Neural crest cell (in vitro differentiated cells): ENCODE measurements at places on chromosomes 11 and 22. TPM values are rescaled to one million over a fixed set of nuclear protein-coding genes. Genes with fewer than 3 reads are reported as not detected.

- no peaks in the 10 kb centered on the region for H3K27me3 ChIP-seq
- H3K4me3 ChIP-seq, result no peak overlapping the region
- no peak for DNase-seq
- H3K36me3 ChIP-seq, result no peaks in the 10 kb centered on the region
Measured at GRCh38 chr11:108866781-108867180, 201.9 kb downstream of the DDX10 start.

DNA sequence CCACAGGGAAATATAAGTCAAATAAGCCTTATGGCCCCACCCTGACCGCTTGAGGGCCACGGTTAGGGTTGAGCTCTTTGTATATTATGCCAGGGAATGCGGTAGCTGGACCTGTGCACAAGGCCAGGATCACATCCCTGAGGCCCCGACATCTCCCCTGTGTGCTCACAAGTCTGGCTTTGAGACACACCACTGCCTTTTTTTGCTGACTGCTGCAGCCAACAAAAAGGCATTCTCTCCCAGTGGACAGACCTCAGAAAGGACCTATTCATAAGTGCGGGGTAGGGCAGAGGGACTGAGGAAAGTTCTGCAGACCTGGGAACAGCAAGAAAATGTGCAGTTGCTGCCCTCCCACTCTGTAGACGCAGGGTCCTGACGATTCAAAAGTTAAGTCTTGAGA lies 3.4 kb upstream of the SIDT2 start:
- no peaks in the 10 kb centered on the region for H3K27me3 ChIP-seq
- H3K4me1 ChIP-seq, result peaks cover 71% of the 10 kb centered on the region
- H3K4me3 ChIP-seq, result peak overlapping the region; percentile 64
- peaks cover 2% of the 10 kb centered on the region for H3K36me3 ChIP-seq
- no peak for DNase-seq

GRCh38 chr11:113339929-113340589 lies 25.7 kb downstream of the TTC12 start:
- H3K27me3 ChIP-seq, result no peaks in the 10 kb centered on the region
- H3K27ac ChIP-seq, result no peak overlapping the region
- no peaks in the 10 kb centered on the region for H3K4me1 ChIP-seq

DNA sequence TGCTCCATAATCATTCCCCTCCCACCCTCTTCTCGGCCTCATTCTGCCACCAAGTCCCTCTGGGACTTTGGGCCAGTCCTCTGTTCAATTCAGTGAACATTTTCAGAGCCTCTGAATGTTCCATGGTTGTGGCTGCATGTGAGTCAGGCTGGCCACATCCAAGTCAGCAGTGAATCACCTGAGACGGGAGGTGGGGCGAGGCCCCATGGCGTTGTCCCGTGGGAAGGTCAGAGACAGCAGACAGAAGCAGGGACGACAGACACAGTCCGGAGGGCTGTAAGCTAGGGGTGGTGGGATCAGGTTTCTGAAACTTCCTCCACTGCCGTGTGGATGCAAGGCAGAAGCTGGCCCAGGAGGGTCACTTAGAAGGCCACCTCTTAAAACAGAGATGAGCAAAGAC lies 324.8 kb downstream of the MN1 start:
- no peaks in the 10 kb centered on the region for H3K36me3 ChIP-seq
- peak overlapping the region; percentile 73 for H3K27ac ChIP-seq
- peaks cover 18% of the 10 kb centered on the region for H3K27me3 ChIP-seq
- DNase-seq, result no peak
- peaks cover 42% of the 10 kb centered on the region for H3K4me1 ChIP-seq

ZNRF3 gene
- 18.5 and 18.9 TPM in 2 replicates for total RNA-seq

RCOR2 gene
- 107 and 108 TPM in 2 replicates for total RNA-seq

ANO1 gene
- 0.27 TPM in 1 of 2 replicates, not detected in the other for total RNA-seq
